ENCODE measurements at places on chromosomes 1 and 21.

- no peak for DNase-seq
Measured at GRCh38 chr1:184535191-184535970, 148.6 kb downstream of the C1orf21 start.

DNA sequence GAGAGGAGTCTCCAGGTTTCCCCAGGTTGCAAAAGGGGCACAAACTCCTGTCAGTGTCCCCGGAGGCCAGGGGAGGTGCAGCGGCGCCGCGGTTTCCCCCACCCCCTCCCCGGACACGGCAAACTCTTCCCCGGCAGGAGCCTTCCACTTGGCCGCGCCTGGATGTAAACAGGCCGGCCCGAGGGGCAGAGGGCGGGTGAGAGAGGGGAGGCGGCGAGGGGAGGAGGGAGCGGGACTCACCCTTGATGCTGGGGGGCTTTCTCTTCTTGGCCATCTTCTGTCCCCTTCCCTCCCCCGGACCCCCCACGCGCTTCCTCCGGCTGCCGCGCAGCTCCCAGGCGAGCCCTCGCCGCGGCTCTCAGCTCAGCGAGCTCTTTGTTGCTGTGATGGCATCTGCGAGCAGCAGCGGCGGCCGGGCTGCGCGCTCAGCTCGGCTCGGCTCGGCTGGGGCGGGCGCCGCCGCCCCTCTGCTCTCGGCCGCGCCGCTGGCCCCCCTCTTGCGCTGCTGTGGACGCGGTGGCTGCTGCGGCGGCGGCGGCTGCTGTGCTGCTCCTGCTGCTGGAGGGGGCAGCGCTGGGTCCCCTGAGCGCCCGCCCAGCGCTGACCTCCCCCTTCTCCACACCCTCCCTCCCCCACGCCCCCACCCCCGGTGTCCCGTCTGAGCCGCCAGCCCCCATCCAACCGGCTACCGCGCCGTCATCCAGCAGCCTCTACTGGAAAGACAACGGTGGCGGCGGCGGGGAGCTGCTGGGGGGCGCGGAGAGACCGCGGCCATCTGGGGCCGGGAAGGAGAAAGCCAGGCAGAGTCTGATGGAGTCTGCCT is 4.9 kb upstream of the SLC44A5 start:
- no peak for DNase-seq

GRCh38 chr1:1371746-1372711 is 3.0 kb downstream of the AURKAIP1 start:
- no peak for DNase-seq

DNA sequence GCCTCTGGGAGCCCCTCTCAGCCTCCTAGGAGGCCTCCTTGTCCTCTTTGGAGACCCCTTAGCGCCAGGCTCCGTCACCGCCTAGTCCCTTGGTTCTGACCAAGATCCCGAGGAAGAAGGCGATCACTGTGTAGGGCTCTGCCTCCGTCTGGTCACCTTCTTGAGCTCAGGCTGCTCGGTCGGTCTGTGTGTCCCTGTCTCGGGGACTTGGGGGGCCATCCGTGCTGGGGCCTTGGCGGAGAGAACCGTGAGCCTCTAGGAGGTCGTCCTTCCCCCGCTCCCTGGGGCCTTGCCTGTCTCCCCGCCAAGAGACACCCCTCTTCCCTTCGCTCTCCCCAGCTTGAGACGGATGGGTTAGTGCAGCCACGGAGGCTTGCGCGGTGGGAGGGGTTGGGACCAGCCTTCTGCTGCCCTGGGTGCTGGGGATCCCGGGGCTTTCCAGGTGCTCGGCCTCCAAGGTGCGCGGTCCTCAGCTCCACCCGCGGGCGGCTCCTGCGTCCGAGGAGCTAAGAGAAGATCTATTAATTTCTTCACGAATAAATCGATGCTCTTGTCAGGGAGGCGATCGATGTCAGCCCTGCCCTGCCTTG is 701 bp upstream of the INSRR start:
- no peak for DNase-seq

DNA sequence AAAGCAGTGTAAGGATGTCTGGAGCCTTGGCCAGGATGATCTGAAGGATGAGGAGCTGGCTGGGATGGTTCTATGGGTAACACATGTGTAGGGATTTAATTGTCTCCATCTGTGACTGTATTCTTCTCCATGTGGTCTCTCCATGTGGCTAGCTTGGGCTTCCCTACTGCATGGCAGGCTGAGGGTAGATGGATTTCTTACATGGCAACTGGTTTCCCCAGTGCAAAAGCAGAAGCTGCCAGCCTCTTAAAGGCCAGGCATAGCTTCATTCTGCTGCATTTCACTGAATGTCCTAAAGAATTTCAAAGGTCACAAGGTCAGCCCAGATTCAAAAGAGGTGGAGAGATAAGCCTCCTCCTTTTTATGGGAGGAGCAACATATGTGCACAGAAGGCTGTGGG is 61.7 kb downstream of the XCL2 start:
- DNase-seq, result no peak

DNA sequence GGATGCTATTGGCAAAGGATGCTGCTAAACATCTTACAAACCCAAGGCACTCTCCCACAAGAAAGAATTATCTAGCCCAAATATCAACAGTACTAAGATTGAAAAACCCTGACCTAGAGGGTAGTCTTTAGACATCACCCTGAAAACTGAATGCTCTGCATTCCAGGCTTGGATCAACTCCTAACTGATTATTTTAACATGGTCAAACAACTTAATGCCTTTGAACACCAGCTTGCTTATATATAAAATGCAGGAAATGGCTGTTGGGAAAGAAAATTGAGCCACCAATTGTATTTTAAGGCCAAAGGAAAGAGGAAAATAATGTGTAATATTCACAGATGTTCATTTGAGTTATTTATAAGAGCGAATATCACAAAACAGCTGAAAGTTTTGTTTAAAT is 72.2 kb upstream of the C1orf87 start:
- DNase-seq, result no peak

DNA sequence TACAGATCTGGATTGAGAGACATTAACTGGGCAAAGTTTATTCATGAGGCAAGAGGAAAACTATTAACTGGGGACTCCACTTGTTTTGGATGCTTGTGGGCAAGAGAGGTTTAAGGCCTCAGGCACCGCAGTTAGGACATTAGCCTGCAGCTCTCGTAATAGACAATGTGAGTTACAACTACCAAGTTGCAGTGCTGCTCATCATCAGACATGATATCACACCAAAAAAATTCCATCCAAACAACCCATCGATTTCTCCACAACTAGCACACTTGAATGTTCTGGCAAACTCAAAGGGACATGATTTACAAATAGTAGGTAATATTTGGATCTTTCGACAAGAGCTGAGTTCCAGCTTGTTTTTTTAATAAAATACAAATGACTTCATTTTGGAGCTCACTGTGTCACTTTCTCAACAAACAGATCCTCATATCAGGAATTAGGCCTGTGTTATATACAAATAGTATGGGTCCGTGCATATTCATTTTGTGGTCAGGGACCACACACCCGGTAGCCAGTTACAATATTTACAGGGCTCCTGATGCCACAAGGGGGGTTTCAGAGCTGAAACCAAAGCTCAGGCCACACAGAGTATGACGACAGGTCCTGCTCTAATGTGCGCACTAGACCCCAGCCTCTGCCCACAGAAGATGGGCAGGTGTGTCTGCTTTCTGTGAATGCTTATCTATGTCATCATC is 128.0 kb downstream of the TGFBR3 start:
- no peak for DNase-seq

- no peak for DNase-seq
Measured at GRCh38 chr1:165827268-165828102, at the start of gene UCK2. TSS of gene UCK2 (plus strand) at chr1:165827614. CDS start at chr1:165827834, 220 bp downstream.

DNA sequence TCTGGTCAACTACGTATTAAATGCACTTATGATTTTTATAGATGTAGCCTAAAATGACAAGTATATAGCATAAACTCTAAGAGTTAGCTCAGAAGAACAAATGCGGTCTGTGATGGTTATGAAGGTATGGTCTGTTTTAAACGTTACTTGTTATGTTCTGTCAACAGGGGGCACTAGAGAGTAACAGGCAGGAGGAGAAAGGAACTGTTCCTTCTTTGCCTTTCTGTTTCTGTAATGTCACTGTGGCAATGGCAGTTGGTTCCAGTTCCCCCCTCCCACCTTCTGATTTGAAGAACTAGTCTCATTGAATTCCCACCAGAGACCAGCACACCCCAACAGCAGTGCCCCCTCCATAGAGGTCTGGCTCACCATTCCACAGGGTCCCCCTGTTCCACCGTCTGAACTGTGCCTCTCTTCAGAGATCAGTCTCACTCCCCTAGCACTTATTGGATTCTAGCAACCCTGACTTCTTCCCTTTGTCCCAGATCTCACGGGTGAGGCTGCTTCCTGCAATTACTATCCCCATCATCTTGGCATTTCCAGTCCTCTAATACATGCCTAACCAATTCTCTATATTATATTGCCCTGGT is 14.0 kb downstream of the KRTAP24-1 start:
- no peak for DNase-seq

- DNase-seq, result no peak
Measured at GRCh38 chr21:14533499-14534428, 12.4 kb downstream of the SAMSN1 start.

DNA sequence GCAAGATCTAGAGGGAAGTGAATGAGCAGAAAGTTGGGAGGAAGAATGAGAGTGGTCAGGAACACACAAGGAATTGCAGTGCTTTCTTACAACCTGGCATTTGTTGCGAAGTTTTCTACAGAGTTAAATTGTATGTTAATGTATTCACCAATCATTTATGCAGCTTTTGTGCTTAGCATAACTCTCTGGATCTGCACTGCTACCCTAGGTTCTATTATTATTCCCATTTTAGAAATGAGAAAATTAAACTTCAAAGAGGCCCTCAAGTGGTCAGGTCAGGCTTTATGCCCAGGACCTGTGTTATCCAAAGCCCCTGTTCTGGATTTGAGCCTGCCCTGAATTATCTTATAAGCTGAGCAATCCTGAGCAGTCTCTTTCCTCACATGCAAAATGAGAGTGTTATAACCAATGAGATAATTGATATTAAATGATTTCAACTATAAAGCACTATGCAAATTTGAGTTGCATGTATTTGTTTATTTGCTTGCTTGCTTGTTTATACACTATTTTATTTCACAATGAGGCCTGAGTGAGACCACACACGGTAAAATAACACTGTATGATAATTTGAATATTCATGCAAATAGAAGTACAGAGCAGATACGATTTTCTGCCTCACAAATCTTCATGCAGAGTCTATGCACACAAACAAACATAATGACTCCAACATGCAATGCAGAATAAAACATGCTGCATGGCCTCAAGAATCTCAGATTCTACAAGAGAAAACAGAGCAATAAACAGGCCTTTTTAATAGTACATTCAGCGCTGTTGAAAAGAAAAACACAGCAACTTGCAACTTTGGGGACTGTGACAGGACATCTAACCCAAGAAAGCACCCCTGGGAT is 323.0 kb downstream of the PLPP3 start:
- no peak for DNase-seq

DNA sequence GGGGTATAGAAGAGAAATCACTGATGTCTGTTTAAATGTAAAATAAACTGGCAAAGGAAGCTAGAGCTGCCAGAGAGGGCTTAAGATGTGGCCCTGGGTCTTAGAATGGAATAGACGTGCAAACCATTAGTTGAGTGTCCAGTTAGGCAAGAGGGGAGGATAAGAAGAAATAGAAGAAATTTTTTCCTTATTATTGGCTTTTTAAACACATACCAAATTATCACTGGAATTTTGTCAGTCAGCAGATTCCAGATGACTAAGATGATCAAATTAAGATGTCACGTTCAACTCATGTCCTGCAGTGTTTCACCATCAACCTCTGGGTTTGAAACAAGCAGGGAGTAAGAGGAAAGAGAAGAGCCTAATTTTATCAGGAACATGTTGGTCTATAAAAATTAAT is 71.6 kb upstream of the C1orf21 start:
- DNase-seq, result no peak

GRCh38 chr21:27423038-27423437 is 456.1 kb upstream of the ADAMTS5 start:
- DNase-seq, result no peak

DNA sequence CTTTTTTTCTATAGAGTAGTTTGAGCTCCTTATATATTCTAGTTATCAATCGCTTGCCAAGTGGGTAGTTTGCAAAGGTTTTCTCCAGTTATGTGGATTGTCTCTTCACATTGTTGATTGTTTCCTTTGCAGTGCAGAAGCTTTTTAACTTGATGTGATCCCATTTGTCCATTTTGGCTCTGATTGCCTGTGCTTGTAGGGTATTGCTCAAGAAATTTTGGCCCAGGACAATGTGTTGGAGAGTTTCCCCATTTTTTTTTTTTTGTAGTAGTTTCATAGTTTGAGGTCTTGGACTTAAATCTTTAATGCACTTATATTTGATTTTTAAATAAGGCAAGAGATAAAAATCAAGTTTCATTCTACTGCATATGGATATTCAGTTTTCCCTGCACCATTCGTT is 774.8 kb upstream of the ADAMTS5 start:
- DNase-seq, result no peak

- DNase-seq, result no peak
Measured at GRCh38 chr1:216640100-216640499, 83.1 kb downstream of the ESRRG start.

DNA sequence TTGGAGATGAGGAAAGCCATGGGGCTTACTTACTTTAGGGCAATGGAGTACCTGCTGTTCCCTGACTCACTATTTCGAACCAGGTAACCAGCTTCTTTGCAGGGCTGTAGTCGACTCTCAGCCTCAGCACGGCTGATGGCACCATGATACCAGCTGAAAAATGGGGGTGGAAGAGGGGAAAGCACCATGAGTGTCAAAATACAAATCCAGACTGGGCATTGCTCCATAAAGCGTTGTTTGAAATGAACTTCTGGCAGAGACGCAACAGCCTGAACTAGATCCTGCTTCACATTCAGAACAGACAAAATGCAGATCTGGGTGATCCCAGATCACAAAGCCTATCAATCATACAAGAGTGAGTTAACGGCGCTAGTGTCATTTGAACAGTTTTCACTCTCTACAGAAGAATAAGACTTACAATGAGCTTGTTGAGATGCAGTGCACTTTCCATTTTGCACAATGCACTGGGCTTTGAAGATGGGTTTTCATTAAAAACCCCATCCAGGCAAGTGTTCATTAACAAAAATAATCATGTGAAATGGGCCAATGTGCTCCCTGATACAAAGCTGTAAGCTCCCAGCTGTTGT is 16.0 kb upstream of the TDRD10 start:
- DNase-seq, result no peak

DNA sequence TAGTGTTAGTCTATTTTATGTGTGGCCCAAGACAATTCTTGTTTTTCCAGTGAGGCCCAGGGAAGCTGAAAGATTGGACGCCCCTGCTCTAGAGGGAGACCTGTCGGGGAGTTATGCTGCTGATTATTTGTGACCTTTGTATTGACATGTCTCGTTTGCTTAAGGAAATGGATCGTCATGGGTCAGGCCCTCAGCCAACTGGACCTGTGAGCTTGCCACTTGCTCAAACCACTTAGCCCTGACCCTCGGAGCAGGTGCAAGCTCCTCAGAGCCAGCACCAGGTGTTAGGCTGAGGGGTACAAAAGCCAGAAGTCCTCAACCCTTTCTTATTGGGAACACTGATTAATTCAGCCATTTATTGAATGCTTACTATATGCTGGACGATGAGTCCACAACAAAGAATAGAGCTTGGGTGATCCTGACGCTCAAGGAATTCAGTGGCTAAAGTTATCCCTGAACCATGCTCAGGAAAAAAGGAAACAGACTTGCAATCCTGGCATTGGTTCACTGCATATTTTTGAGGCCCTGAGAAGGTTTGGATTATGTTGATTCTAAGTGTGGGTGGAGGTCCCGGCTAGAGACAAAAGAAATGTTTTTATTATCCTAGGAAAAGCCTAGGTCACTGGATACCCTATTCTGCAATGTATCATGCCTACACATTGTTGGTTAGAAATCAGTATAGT is 19.0 kb downstream of the TGFB2 start:
- no peak for DNase-seq
